CD8-positive, alpha-beta T cell (primary cell): ENCODE measurements at places on chromosomes 3 and 15.

GRCh38 chr15:89976246-89976600, 24.9 kb upstream of the ZNF710 start:
- no peak for DNase-seq

- no peak for DNase-seq
Measured at GRCh38 chr3:148147903-148148302, 549.8 kb upstream of the AGTR1 start.

DNA sequence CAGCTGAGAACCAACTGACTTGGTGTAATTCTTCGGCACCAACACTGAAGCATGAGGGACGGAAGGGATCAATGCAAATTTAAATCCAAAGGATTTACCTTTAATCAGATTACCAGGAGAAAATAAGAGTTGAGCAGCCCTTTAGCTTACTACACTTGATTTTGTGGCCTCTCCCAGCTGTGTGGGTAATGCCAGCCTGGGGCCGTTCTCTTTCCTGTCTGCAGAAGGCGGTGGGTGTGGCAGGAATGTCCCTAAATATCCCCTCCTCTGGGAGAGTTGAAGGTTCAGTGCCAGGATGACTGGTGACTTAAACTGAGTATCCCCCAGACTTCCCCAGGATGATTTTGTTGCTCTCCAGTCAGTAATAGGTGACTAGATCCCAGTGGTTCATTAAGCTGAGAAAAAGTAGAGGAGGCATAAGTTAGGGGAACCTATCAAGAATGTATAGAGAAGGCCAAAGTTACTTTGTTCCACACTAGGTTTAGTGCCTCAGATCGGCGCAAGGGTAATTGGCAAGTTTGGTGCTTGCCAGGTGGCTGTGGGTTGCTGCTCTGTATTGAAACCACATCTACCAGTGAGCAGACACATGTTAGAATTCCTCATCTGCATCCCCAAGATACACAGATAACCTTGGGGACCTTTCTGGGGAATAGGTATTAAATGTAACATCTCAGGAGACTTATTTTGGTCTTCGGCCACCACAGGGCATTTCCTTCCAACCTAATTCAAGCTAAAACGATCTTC, 23.1 kb downstream of the MAPKBP1 start:
- no peak for DNase-seq

DNA sequence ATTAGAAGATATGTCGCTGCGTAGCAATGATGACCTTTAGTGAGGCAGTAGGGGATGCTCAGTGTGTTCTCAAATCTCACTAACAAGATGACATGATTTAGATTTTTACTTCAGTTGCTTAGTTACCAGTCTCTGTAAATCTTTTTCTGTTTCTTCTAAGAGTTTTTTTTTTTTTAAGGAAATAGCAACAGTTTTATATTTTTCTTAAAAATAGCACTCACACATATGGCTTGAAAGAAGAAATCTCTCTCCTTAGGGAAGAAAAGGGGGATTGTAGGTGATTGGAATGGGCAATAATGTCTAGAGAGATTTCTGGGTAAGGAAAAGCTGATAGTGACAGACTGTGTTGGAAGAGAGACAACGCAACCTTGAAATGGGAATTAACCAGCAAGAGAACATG, 524.6 kb upstream of the ARPP21 start:
- no peak for DNase-seq

DNA sequence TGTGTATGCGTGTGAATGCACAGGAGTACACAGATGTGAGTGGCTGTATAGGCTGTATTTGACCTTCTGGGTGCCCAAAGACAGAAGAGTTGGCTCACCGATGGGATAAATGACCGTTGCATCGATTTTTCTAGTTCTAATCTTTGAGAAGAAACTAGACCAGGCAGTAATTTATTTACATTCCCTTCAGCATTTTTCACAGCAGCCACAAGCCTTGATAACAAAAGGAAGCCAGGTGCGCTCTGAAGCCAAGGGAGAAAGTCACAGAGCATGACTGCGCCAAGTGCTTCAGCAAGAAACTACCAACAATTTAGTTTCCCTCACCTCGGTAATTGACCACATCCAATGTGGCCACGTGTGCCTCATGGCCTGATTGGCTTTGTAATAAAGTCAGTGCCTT, 5.9 kb upstream of the FAM3D start:
- no peak for DNase-seq

DNA sequence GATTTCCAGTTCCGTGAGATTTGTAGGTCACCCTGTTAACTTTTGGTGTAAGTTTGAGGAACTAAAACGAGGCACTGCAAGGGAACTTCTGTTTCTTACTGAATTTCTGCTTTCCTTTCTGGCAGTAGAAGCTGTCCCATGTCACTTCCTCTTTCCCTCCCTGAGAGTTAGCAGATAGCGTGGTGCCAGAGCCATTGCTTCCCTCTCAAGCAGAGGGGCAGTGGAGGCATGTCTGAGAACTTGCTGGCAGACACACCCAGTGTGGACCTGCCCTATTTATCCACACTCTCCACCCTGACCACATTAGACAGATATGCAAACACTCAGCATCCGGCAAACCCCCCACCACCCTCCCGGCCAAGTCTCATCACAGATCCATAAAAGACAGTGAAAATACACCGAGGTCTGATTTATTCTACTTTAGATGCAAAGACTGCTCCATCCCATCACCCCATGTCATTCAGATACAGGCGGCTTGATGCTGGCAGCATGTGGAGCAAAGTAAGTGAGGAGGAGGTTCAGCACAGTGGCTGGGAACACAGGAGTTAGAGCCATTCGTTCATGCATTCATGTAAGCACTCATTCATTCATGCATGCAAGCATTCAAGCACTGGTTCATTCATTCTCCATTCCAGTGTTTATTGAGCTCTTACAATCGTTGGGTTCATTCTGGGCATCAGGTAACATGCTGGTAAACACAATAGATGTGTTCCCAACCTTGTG, 324.7 kb downstream of the SHQ1 start:
- peak; percentile 37 for DNase-seq

DNA sequence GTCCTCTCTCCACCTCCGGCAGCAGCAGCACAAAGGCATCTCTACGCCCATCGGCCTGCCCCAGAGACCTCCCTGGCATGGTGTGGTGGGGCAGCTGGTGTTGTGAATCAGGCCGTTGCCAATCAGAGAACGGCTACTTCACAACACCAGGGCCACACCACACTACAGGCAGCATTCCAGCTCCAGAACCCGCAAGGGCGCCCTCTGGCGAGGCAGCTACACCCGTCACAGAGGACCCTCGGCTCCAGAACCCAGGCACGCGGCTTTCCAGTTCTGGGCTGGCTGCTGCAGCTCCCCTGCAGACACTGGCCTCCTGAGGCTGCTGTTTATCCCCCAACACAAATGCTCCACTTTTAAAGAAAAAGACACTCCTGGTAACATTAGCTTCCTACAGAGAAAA, 127.5 kb upstream of the TOPAZ1 start:
- DNase-seq, result peak; percentile 9

- DNase-seq, result no peak
Measured at GRCh38 chr15:100786139-100786531, 93.5 kb upstream of the ALDH1A3 start.

GRCh38 chr3:66228707-66229106, 7.9 kb downstream of the SLC25A26 start:
- no peak for DNase-seq

GRCh38 chr15:76439542-76439941, 103.0 kb downstream of the ISL2 start:
- no peak for DNase-seq

GRCh38 chr15:41241221-41241964, 10.3 kb downstream of the CHP1 start:
- no peak for DNase-seq

GRCh38 chr3:64053117-64053516, 29.8 kb upstream of the PSMD6 start:
- no peak for DNase-seq

- DNase-seq, result no peak
Measured at GRCh38 chr3:71355037-71355436, 228.5 kb downstream of the FOXP1 start.

DNA sequence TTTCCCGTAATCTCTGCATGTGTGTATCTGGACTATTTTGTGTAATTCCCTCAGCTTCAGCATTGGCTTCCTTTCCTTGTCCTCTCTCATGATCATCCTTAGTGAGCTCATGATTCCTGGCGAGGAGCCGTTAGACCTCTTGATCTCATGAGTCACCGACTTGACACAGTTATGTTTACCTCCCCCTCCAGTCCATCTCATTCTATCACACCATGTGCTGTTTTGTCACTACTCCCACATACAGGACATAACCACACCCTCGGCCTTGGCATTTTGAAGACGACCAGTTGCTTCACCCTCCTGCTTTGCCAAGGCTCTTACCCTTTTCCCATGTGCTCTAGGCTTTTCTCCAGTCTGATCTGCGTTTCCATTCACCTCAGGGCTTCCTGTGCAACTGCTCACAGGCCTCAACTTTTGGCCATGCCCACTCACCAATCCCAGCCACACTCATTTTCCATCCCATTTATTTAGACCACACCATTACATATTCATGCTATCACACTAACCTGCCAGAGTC, 41.5 kb downstream of the CP start:
- no peak for DNase-seq

DNA sequence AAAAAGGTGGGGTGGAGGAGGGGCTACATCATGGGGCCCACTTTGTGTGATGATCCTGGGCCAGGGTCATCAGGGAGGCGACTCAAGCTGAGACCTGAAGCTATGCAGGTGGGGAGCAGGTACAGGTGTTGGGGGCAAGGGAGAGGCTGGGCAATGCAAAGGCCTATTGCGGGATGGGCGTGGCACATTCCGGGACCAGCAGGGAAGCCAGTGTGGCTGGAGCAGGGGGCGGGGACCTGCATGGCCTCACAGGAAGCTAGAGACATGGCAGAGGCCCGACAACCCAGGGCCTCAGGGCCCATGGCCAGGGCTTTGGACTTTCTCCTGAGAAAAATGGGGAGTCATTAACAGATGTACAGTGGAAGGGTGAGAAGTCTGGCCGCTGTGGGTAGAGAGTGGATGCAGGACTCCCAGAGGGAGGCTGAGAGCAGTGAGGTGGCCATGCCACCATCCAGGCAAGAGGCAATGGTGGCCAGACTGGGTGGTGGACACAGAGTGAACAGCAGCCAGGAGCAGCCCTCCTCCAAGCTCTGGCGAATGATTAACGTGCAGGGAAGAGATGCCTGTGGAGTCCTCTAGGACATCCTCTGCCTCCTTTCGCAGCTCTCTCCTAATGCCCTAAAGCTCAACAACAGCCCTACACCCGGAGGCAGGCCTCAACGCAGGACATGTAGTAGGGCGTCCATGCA, 122.6 kb upstream of the ATP2B2 start:
- no peak for DNase-seq

GRCh38 chr15:51814606-51815005, 14.8 kb upstream of the TMOD3 start:
- no peak for DNase-seq

DNA sequence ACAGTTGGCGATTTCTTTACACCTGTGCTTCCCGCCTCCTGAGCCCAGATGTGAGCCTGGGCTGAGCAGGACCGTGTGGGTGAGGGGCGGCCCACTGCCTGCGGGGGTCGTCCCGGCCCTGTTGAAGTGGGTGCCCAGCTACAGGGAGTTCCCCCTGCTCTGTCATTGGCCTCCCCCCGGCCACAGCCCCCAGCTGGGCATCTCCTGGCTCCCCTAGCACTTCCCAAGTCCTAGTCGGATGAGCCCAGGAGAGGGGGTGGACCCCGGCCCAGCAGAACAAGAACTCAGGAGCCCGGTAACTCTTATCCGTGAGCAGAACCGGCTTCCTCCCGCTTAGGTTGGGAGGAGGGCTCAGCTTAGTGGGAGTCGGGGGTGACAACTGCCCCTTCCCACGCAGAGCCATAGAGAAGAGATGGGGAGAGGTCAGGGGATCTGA, 757 bp downstream of the PAQR5 start:
- no peak for DNase-seq
